ENCODE measurements at places on chromosomes 5 and 9.
A peak's percentile ranks its signal among the peaks of the same experiment; 100 is the strongest.

- DNase-seq: no peak
These were observed 12.9 kb downstream of the TJP2 start for GRCh38 chr9:69186841-69187611.

DNA sequence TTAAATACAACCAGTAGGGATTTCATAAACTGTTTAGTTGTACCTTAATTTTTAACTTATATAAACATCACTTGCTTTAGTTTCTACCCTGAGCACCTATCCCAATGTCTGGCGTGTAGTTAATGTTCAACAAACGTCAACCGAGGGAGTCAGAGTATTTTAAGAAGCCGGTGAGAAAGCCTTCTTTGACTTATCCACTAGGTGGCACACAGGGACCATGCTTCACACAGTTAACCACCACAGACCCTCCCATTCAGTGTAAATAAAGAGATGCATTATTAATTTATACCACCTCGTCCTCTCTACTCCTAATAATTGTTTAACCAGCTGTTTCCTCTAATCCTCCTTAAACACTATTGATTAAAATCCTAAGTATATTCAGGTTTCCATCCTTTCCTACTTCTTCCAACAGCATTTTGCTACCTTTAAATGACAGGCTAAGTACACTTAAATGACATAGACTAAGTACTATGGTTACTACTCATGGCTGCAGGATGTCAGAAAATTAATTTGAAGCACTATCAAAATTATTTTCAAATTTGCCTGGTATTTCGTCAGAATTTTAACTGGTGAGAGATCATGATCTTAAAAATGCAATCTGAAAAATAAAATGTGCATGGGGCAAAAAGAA, 2.3 kb downstream of the HAPLN1 start:
- peak; percentile 6 for DNase-seq

GRCh38 chr9:123745933-123746332, 184.0 kb downstream of the DENND1A start:
- DNase-seq: no peak

DNA sequence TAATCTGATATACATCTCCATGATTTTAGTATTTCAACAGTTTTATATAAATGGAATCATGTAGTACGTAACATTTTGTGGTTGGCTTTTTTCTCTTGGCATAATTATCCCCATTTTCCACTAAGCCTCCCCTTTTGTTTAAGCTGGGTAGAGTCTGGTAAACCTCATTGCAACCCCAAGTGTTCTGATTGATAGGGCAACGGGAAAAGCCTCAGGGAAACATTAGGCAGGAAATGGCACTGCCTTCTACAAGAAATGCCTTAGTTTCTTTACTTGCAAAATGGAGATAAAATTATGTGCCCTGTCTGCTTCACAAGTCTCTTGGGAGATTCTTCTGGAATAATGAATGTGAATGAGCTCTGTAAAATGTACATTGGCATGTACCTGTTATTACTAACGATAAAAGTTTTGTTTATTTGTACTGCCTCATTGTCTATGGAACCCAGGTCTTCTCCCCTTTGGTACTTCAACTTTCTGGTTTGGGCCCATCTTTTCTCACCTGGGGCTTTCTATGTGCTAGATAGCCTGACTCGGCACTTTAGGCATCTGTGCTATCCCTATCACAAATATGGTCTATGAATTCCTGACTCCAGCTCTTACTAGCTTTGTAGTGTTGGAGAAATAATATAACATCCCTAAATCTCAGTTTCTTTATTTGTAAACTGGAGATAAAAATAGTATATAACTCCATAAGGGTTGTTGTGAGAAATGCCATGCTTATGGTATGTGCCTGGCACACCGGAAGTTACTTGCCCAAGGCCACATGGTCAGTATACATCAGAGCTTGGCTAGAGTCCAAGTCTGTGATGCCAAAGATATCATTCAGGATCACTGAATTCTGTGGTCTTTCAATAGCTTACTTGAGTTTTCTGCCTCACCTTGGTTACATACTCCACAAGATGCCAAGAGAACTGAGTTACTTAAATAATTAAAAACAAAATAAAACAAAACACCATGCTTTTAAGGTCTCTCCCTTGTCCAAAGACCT, 48.2 kb upstream of the ZNF169 start:
- DNase-seq: no peak

- no peak for DNase-seq
These were observed 205.9 kb downstream of the FSTL4 start for GRCh38 chr5:133406208-133406976.

GRCh38 chr5:159203351-159203750, 6.0 kb downstream of the RNF145 start:
- DNase-seq: no peak

GRCh38 chr9:129731477-129732085, 21.3 kb downstream of the PTGES start:
- no peak for DNase-seq

DNA sequence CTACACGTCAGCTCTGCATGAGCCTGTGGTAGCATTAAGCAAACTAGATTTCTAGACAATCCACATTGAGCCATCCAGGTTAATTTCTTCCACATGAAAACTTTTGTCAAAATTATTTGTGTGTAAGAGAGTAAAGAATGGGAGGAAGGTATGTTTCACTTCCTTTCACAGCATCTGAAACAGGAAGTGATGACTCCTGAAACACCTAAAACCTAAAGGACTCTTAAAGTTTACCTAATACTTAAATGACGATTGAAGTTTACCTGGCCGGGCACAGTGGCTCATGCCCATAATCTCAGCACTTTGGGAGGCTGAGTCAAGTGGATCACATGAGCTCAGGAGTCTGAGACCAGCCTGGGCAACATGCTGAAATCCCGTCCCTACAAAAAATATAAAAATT, 223.8 kb downstream of the CEMIP2 start:
- no peak for DNase-seq

- peak; percentile 19 for DNase-seq
These were observed 84.7 kb downstream of the CMYA5 start for GRCh38 chr5:79774171-79774854.

DNA sequence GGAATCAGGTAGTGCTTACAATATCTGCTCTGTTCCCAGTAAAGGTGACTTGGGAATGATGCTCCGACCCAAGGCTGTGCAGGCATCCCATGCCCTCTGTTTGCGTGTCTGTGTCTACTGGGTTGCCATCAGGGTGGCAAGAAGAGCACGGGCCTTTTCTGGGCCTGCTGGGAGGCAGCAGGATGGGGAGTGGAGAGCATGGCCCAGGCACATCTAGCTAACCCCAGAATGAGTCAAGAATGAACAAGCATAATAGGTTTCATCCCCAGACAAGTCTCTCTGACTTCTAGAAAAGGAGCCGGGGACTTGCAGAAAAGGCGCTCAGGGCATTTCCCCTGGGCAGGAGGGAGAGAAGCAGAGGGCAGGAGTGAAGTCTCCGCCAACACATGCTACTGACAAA, 260.4 kb downstream of the IRX1 start:
- DNase-seq: no peak

Measured in activated CD4-positive, alpha-beta T cell treated with anti-CD3 and anti-CD28 coated beads, Interleukin-2, amount 50 U/mL, for 48 hours (primary cell).